Lung microvascular endothelial cell (primary cell): ENCODE measurements at places on chromosomes 6 and 20. TPM values are rescaled to one million over a fixed set of nuclear protein-coding genes. Genes with fewer than 3 reads are reported as not detected.

Gene VSX1
- total RNA-seq, result not detected in 2 replicates

Gene HLA-DRB5
- under 0.01 and 0.40 TPM in 2 replicates for total RNA-seq

Gene C6orf118
- total RNA-seq, result not detected in 2 replicates

Gene RIPPLY2
- 0.22 and 0.40 TPM in 2 replicates for total RNA-seq

DNA sequence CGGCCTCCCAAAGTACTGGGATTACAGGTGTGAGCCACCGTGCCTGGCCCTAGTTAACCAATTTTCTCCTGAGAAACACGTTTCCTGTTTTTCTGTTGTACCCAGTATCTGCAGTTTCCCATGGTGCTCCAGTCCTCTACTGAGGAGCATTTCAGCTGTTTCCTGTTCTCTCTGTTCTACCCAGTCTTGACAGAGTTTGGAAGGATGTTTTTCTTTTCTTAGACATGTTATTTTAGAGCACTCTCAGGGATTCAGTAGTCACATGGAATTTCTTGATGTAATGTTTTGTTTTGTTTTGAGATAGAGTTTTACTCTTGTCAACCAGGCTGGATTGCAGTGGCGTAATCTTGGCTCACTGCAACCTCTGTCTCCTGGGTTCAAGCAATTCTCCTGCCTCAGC is 129.8 kb upstream of the TIAM2 start:
- DNase-seq, result peak; percentile 84
